Activated naive CD8-positive, alpha-beta T cell treated with anti-CD3 and anti-CD28 coated beads, Interleukin-2, amount 10 ng/mL, durations not matched to agents 7 days and 5 days (primary cell): ENCODE measurements at places on chromosomes 1 and 21. TPM values are rescaled to one million over a fixed set of nuclear protein-coding genes. Genes with fewer than 3 reads are reported as not detected.

HENMT1 gene
- total RNA-seq, result 33.0 TPM

- no peaks in the 10 kb centered on the region for H3K36me3 ChIP-seq
- DNase-seq, result no peak
- H3K27ac ChIP-seq, result no peak overlapping the region
- H3K27me3 ChIP-seq, result no peaks in the 10 kb centered on the region
- H3K4me1 ChIP-seq, result no peaks in the 10 kb centered on the region
Observed at GRCh38 chr21:36806103-36806502, 107.2 kb downstream of the SIM2 start.

RNU1-3 gene
- 3,430 TPM for total RNA-seq

AMY1C gene
- not detected for total RNA-seq

- H3K27me3 ChIP-seq, result peaks cover 31% of the 10 kb centered on the region
- no peak for DNase-seq
- H3K4me3 ChIP-seq, result no peak overlapping the region
- peaks cover 5% of the 10 kb centered on the region for H3K4me1 ChIP-seq
- H3K27ac ChIP-seq, result no peak overlapping the region
Observed at GRCh38 chr1:214220891-214221290, 60.1 kb upstream of the SMYD2 start.
